CD4-positive, alpha-beta T cell treated with Interleukin-17A for 4 hours (primary cell): ENCODE measurements at places on chromosomes 7 and 10.

DNA sequence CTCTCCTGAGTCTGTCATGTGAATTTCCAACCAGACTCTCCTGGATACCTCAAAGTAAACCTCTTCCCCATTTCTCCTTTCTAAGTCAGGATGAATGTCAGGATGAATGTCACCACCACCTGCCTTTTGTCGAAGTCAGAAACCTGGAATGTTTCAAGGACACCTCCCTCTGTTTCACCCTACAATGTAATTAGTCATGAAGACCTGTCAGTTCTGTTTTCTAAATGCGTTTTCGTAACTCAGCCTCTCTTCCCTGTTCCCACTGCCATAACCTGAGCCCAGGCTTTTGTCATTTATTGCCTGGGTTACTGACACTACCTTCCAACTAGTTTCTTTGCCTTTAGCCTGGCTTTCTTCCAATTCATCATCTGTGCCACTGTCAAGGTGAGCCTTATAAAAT, 5.5 kb upstream of the STN1 start:
- no peak for DNase-seq

- DNase-seq = no peak
Measured at GRCh38 chr10:104321226-104321625, 17.0 kb downstream of the ITPRIP start.

GRCh38 chr10:91412354-91413087, 2.4 kb downstream of the HECTD2 start:
- DNase-seq = no peak

DNA sequence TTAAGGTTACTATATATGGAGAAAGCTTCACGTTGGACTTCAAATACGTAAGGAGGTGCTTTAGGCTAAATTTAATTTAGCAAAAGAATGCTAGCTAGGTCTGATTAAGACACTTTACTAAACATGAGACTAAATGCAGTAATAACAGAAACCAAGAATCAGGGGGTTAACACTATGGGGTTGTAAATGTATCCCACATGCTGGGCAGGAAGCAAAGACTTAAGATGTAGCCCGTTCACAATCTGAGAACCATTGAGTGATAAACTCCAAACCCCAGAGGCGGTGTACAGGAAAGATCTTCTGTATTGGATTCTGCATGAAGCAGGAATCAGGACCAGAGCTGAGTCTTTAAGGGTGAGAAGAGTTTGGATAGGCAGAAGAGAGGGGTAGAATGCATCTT, 60.4 kb downstream of the FZD1 start:
- DNase-seq = no peak

GRCh38 chr7:101985057-101985902, 167.9 kb downstream of the CUX1 start:
- no peak for DNase-seq

- no peak for DNase-seq
Measured at GRCh38 chr7:149845257-149845980, 7.2 kb downstream of the ZNF862 start.

DNA sequence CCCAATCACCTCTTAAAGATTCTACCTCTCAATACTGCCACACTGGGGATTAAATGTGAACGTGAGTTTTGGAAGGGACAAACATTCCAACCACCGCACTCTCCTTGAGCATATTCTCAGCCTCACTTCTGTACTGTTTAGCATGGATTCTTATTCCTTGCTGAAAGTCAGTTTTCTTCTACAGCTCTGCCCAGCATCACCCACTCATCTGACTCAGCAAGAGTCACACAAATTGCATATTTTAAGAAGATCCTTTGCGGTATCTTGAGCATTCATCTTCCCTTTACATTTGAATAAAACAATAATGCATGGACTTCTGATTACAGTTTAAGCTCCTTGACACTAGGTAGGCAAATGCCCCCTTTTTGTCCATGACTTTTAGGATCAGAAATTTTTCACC, 251.6 kb upstream of the MKLN1 start:
- DNase-seq = no peak

GRCh38 chr7:51601461-51601860, 284.9 kb upstream of the COBL start:
- DNase-seq = no peak

DNA sequence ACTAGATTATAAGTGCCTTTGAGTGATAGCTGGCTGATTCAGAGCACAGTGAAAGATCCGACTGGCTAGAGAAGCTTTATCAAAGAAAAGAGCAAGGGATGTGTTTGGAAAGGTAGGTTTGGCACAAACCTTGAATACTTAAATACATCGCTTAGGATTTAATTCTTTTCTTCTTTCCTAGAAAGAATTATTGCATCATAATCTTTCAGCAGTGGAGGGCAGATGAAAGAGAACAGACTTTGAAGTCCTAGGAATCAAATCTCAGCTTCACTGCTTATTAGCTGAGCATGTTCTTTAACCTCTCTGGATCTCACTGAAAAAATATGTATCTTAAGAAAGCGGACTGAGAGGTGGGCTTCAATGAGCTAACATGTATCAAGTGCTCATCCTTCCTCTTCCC, 122.8 kb downstream of the ZNF365 start:
- no peak for DNase-seq

GRCh38 chr10:118594392-118595063, 920 bp downstream of the PRLHR start:
- DNase-seq = peak; percentile 63

DNA sequence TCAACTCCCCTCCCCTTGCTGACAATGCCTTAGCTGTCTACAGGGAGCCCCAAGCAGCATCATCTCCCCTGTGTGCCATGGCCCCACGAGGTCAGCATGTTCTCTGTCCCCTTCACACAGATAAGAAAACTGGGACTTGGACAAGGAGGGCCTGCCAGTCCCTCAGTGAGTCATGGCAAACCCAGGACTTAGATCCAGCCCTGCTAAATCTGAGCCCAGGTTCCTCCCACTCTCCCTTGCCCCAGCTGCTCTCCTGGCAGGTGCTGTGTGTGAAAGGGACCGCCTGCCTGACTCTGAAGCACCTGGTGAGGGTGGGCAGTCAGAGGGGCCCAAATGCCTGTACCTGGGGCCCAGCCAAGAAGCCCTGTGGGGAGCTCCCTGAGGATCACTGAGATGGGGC, 7.4 kb downstream of the CRHR2 start:
- no peak for DNase-seq

- DNase-seq = no peak
Measured at GRCh38 chr10:113858541-113858940, 4.1 kb downstream of the NHLRC2 start.

GRCh38 chr10:45249978-45250693, 65.3 kb downstream of the OR13A1 start:
- DNase-seq = no peak

GRCh38 chr10:114751856-114752255, 69.7 kb upstream of the FHIP2A start:
- DNase-seq = no peak

GRCh38 chr10:69232252-69232651, 12.1 kb downstream of the HKDC1 start:
- no peak for DNase-seq

DNA sequence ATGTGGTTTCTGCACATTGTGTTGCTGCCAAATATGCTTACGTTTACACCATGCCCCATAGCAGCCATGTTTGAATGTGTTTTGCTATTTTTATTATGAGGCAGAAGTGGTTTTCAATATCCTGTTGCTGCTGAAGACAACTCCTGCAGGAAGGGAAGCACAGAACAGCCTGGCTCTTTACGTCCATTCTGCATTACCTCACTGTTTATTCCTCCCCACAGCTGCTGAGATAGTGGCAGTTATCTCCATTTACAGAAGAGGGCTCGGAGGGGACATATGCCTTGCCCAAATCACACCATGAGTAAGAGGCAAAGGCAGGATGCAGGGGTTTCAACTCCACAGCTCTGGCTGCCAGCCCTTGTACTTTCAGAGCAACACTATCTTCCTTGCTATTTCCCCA, 35.3 kb downstream of the PLPP4 start:
- DNase-seq = no peak

GRCh38 chr7:16978358-16979244, 96.8 kb upstream of the AGR3 start:
- DNase-seq = no peak

GRCh38 chr7:6590645-6591110, 857 bp downstream of the INTS15 start:
- DNase-seq = no peak

- DNase-seq = no peak
Measured at GRCh38 chr7:26627891-26628341, 236.5 kb downstream of the SKAP2 start.

DNA sequence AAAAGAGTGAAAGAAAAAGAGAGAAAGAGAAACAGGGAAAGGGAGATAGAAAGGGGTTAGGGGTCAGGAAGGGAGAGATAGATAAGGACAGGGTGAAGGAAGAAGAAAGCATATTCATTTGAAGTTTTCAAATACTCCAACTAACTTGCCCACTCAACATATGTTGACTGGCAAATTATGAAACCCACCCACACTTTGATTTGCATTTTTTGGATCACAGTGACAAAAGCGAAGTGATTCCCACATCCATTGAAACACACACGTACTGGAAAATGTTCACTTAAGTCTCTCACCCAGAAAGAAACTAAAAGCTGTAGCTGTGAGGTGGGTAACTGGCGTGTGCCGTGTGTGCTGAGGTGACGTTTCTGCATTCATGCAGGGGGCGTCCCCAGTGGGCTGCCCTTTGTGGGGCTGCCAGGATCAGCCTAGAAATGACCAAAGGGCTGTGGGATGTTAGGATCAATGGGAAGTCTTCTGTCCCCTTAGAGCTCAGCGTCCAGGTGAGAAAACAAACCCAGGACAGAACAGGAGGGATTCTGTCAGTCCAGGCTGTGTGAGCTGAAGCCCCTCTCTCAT, 134.9 kb upstream of the ADARB2 start:
- DNase-seq = no peak

- no peak for DNase-seq
Measured at GRCh38 chr7:81736091-81736490, 33.8 kb downstream of the HGF start.

GRCh38 chr10:48800007-48800675, 115.5 kb downstream of the WDFY4 start:
- DNase-seq = no peak

DNA sequence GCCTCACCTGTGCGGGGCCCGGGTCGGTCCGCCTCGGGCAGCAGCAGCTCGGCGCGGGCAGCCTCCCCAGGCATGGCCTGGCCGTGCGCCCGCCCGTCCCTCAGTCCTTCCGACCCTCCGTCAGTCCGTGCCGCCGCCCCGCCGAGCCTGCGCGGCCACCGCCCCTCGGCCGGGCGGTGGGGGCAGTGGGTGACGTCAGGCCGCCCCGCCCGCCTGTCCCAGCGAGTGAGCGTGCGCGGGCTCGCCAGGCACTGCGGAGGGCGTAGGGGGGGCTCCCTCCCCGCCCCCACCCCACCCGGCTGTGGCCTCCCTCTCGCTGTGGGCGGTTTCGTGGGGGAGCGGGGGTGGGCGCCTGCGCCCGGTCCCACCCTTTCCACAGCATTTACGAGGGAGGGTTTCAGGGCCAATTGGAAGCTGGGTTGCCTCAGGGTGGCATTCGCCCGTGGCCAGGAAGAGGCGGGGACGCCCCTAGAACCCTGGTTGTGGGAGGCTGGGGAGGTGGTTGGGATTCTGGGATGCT, at the start of gene NACAD:
Gene NACAD (minus strand): TSS at position 149 of the 520 bp plus-strand sequence. CDS start 75 bp downstream, at position 74.
- DNase-seq = peak; percentile 24

- DNase-seq = no peak
Measured at GRCh38 chr7:155216475-155217272, 81.0 kb upstream of the INSIG1 start.

- DNase-seq = peak; percentile 21
Measured at GRCh38 chr10:3090914-3091787, 23.8 kb downstream of the PFKP start.

DNA sequence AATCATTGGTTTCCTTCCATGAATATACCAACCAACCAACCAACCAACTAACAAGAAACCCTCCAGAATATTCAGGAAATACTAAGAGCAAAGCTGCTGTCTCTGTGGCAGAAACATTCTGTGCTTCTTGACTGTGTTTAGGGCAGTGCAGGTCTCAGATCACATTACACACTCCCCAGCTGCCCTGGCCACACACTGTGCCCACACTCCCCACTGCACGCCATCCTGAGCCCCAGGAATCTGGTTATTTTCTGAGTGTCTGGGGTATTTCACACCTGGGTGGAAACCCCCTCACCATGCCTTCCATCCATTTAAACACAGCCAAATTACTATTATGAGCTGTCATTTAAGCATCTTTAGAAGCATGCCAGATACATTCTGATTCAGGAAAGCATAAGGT, 183.7 kb upstream of the ANK3 start:
- DNase-seq = peak; percentile 6

- no peak for DNase-seq
Measured at GRCh38 chr10:47456794-47457527, 27.0 kb downstream of the ANXA8 start.

DNA sequence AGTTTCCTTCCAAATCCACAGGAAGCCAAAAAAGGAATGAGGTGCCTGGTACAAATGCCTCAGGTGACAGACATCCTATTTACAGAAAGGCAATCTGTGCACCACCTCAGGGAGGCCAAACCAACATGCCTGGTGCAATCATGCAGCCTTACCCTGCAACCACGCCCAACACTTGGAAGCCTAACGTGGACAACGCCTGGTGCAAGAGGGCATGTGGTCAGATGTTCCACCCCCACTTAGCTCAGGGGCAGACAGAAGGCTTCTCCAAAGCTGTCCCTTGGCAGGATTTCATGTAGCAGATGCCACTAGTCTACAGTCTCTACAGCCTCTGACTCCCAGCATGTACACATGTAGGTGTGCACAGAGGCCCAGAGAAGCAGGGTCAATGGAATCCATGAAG, 89.5 kb downstream of the KCNMA1 start:
- no peak for DNase-seq

DNA sequence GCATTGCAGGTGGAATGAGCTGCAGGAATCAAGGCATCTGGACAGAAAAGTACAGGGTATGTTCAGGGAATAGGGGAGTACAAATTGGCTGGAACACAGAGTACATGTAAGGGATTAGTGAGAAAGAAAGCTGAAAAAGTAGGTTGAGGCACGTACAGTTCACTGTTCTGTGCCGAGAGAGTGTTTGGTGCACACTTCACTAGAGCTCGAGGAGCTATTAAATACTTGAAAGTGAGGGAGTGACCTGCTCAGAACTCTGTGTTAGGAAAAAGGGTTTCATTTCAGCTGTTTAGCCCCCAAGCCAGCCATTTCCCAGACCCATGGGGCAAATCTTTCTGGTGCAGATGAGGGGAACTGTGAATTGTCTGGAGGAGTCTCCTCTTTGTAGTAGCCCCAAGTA, 115.2 kb downstream of the TBXAS1 start:
- no peak for DNase-seq

GRCh38 chr7:38476764-38477163, 154.4 kb downstream of the AMPH start:
- DNase-seq = no peak

- DNase-seq = no peak
Measured at GRCh38 chr10:88138319-88138848, 275.0 kb downstream of the PTEN start.
